ENCODE measurements at places on chromosomes 5 and 9.
A peak's percentile ranks its signal among the peaks of the same experiment; 100 is the strongest.

GRCh38 chr5:145825751-145826180, 9.4 kb downstream of the PRELID2 start:
- peak; percentile 40 for DNase-seq

- no peak for DNase-seq
Observed at GRCh38 chr9:104345061-104345460, 159.0 kb upstream of the OR13F1 start.

DNA sequence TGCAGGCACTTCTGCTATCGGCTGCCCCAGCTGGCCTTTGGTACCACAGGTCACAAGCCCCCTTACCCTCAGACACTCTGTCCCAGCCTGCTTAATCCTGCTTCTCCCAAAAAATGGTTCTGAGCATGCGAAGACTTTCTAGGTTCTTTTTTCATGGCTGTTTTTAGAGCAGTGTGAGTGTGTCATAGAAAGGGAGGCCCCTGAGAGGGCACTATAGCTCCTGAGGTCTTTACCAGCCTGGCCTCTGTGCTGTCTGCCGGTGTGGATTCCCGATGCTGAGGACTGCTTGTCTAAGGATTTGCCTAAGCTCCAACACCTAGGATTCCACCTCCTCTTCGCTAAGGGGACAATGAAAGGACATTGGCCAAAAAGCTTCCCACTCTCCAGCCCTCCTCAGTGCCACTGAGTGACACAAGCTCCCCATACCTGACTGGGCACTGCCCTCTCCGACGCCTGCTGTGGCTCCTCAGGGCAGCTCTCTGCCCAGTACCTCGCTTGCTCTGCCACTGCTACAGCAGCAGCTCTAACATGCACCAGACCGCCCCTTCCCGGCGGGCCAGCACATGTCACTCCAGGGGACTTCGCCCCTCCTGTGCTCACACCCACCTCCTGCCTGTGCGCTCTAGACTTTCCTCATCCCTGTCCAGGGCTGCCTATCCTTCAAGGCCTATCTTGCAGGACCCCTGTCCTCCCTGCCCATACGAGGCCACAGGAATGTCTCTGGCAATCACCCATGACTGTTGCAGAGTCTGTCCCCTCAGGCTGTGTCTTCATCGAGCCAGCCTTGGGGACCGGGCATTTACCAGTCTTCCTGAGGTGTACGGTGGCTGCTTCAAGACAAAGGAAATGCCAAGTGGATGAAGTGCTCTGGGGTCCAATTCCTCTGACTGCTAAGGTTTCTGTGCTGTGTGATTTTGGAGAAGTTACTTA, 21.0 kb downstream of the MACROH2A1 start:
- no peak for DNase-seq

DNA sequence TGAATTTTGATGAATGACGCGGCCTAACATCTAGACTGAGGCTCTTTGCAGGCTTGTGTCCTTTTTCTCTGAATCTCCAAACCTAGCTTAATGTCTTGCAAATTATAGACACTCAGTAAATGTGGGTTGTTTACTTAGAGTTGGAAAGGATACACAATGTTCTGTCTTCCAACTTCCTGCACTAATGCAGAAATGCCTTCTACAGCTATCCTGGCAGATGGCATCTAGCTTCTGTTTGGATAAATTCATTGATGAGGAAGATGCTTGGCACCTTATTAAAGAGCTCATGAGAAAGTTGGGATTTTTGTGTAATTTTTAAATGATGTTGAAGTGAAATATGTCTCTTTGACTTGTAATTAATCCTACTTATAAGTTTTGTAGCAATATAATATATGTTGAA, 1822.2 kb downstream of the MAT2B start:
- DNase-seq, result no peak

DNA sequence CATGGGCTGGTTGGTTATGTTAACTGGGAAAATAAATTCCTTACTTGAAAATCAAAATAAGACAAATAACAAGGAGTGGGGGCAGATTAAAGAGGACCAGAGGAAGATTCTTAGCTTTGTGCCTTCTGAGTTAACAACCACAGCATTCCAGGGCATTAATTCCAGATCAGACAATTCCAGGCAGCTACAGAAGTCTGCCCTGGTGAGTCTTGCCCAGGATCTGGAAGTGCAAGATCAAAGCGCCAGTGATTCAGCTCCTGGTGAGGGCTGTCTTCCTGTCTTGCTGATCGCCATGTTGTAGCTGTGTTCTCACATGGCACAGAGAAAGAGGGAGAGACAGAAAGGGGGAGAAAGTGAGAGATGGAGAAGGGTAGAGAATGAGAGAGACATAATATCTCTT, 65.6 kb downstream of the ANXA2R start:
- no peak for DNase-seq

- no peak for DNase-seq
Observed at GRCh38 chr5:2006971-2007291, 124.2 kb upstream of the IRX4 start.

DNA sequence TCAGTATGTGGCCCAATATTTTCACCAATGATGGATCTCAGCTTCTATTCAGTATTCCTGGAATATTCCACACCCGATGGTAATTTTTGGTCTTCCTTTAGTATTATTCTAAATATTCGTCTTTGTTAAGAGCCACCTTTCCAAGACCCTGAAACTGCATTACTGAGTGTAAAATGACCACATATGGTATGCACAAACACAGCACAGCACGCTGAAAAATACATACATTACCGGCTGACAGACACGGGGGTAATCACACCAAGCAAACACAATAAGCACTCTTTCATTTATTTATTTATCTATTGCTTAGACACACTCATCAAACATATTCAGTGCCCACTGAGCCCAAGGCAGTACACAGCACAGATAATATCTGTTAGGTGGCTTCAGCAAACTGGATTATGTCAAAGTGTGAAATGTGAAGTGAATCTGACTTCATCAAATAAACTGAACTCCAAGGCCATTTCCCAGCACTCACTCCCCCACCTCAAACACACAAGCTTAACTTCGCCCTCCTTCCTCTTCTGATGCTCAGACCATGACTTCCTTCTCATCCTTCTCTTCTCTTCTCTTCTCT, 1637.8 kb upstream of the C9orf72 start:
- no peak for DNase-seq
